ENCODE measurements at places on chromosomes 7 and 10.

DNA sequence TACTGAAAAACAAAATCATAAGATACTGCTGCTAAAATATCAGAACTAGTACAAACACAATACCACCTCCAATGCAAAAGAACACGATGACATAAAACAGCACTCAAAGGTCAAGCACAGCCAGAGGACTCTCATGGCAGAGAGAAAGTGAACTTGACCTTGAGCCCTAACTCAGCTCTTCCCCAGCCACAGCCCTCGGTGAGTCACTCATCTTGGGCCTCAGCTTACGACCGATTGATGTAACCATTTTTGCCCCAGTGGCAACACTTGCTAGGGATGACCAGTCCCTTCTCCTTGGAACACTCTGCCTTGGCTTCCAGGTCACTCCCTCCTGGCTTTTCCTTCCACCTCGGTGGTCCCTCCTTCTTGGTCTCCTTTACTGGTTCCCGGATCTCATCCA, 77.8 kb downstream of the JAZF1 start:
- DNase-seq, result no peak

DNA sequence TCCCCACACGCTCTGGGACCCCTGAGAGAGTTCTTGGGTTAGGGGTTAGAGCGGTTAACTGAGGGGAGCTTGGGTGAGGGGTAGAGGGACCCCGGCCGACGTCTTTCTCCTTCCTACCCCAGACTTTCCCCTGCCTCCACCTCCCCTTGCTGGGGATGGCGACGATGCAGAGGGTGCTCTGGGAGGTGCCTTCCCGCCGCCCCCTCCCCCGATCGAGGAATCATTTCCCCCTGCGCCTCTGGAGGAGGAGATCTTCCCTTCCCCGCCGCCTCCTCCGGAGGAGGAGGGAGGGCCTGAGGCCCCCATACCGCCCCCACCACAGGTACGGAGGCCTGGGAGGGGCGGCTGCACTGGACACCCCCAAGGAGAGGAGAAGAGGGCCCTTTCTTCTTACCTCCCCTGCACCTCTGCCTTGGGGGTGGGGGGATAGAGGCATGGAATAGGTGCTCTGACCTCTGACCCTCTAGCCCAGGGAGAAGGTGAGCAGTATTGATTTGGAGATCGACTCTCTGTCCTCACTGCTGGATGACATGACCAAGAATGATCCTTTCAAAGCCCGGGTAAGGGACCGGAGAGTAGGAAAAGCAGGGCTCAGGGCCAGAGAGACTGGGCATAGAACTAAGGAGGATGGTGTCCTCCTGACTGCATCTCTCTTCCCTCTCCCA, 1.1 kb downstream of the ZYX start:
- DNase-seq, result no peak

DNA sequence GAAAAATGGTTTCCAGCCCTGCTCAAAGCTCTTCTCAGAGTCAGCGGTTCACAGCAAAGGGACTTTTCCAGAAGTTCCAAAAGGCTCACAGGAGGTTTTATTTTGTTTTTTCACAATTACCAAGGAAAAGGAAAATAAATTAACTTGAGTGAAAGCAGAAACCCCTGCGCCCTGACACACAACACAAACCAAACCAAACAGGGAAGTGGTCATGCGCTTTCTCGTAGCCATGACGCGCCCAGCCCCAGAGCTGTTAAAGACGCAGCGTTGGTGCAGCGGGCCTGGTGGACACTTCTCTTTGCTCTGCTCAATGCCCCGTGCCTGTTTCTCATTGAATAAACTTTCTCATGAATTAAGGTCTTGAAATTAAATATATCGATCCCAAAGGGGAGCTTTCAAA, 134.4 kb upstream of the LYZL2 start:
- no peak for DNase-seq

DNA sequence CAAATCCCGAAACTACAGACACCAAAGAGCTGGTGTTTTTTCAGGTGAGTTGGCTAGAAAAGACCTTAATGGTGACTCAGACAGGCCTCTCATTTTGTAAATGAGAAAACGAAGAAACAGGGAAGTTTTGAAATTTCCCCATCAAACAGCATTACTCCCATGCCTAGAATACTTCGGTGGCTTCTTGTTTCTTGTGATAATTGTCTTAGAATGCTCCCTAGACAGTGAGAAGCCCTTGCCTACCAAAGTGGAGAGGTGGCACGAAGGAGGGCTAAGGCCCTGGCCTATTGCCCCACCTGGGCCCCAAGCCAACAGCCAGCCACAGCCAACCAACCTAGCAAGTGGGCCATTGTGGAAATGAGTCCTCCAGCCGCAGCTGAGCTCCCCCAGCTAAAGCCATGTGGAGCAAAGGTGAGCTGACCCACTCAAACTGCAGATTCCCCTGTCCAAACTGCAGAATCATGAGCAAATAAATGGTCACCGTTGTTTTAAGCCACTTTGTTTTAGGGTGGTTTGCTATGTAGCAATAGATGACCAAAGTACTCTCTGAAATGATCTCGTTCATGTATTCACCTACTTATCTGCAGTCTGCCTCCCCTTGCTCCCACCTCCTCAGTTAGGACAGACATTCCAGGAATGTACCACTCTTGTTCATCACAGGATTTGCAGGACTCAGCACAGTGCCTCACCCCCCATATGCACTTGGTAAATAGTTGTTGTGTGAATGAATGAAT, 97.7 kb upstream of the FGFR2 start:
- no peak for DNase-seq

GRCh38 chr7:6181136-6181535, 91.3 kb downstream of the CYTH3 start:
- DNase-seq, result no peak

GRCh38 chr7:134562136-134562535, 13.2 kb downstream of the AKR1B15 start:
- peak; percentile 92 for DNase-seq

GRCh38 chr10:73819513-73820093, 8.2 kb upstream of the NDST2 start:
- no peak for DNase-seq

DNA sequence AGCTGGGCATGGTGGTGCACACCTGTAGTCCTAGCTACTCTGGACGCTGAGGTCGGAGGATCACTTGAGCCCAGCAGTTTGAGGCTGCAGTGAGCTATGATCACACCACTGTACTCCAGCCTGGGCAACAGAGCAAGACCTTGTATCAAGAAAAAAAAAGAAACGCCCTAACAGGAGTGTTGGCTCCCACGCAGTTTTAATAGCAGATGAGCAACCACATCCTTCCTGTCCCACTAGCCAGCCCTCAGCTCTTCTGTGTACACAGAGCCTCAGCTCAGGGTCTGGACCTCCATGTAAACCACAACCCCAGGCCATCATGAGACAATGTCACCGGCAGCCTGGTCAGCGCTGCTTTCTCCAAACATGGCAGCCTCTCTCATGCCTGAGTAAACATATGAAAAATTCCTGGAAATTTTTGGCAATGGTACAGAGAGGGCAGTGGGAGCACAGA, 108.2 kb downstream of the PIP4K2A start:
- DNase-seq, result no peak

- no peak for DNase-seq
These were observed 35.9 kb downstream of the TSPAN15 start for GRCh38 chr10:69486922-69487730.

DNA sequence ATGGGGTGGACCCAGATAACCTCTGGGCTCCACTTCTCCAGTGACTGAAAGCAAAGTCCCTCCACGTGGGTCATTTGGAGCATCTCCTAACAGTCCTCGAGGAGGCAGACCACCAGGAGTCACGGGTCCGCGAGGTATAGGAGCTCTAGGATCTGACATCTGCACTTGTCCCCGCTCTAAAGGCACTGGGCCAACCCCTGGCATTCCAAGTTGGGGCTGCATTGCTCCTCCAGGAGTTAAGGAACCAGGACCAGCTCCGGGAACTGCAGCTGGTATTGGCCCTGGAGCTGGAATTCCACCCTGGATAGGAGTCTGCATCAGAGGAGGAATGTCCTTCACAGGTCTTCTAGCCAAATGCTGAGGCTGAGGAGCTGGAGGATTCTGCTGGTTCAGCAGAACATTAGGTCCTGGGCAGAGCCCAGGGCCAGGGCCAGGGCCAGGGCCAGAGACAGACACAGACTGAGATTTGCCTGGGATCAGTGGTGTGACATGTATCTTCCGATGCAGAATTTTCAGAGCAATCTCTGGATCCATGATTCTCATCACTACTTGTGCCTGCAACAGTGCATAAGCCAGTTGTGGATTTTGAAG, 827 bp downstream of the CSTF2T start:
- no peak for DNase-seq

All from fibroblast of upper back skin (primary cell).